ENCODE measurements at places on chromosomes 4 and X.

GRCh38 chrX:134692990-134693389 lies 34.7 kb upstream of the PLAC1 start:
- DNase-seq: no peak

GRCh38 chrX:7385131-7385530 lies 237.2 kb upstream of the PUDP start:
- no peak for DNase-seq

DNA sequence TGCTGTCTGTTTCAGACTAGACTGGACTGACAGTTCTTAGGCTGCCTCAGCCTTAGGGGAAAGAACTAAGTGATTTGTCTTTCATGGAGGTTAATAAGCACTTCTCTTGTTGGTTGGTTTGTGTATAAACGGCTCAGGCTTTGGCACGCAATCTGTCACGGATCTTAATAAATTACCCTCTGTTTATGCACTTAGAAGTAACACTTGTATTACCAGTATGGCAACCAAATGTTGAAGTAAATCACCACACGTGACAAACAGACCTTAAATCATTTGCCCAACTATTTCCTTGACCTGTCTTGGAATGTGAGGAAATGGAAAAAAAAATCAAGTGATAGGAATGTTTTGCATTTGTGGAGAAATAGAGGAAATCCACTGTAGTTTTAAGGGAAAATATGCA lies 69.9 kb downstream of the TEX13A start:
- DNase-seq: no peak

DNA sequence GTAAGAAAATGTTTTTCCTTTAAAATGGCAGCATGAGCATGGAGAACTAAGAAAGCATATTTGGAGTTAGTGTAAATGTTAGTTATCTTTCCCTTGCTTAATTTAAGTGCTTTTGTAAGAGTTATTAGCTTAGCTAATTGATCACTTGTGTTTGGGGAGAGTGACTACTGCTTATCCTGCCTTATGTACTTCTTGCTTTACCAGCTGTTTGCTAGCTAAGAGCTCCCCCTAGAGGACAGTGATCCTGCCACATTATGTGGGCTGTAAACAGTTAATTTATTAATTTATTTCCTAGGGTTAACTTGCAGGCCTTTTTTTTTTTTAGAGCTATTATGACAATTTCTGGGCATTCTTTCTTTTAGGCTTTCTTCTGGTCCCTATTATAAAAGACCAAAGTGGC lies 435.8 kb downstream of the MAGEB5 start:
- DNase-seq: no peak

DNA sequence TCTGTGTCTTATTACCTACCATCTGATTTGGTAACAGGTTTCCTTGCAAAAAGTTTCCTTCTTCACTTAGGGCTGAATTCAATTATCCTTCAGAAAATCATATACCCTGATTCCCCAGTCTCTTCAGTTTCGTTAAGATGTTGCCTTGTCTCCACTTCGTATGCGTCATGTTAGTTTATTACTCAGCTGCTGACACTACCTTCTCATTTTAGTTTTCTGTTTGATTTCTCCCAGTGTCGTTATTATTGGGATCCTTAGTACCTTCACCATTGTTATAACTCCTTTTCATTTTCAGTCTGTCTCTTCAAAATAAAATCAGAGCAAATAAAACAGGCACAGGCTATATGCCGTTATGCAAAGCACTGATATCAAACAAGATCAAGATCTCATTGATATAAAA lies 87.5 kb upstream of the RBPJ start:
- no peak for DNase-seq

GRCh38 chr4:73435984-73436383 lies at the start of gene AFP:
TSS of gene AFP (plus strand) at chr4:73436221. CDS start at chr4:73436263, 42 bp downstream.
- DNase-seq: no peak

DNA sequence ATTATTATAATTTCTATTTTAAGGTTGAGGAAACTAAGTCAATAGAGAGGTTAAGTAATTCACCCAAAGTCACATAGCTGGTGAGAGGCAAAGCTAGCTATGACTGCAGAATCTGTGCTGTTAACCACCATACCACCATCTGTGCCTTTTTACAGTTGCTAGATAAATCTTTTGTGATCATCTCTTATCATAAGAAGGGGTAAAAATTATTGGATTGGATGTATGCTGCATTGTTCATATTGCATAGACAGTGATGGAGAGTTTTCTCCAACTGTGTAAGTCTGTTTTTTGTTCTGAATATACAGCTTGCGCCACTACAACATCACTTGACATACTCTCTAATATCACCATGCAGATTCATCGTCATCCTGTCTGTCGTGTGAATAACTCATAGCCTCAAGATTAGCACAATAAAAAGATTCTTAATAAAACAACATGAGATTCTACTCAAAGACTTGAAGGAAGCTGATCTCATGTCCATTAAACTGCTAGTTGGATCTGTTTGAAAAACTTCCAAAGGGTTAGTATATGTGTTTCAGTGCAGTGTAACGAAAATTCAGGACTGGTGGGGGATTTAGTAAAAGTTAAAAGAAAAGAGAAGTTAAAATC lies 495.9 kb downstream of the SPRY1 start:
- no peak for DNase-seq

DNA sequence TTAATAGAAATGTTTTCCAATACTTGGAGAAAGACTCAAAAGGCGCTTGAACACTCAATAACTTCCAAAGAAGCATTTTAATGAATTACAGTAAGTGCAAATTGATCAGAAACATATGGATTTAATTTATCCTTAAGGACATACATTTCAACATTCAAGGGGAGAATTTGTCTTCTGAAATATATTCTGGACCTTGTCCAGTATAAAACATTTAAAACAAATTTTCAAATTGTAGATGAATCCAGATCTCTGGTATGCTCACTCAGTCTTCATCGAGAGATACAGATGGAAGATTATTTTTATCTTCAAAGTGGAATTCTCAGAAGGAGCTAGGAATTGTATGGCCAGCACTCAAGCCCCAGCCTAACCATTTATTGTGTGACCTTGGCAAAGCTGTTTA lies 310.4 kb downstream of the ZNF674 start:
- no peak for DNase-seq

DNA sequence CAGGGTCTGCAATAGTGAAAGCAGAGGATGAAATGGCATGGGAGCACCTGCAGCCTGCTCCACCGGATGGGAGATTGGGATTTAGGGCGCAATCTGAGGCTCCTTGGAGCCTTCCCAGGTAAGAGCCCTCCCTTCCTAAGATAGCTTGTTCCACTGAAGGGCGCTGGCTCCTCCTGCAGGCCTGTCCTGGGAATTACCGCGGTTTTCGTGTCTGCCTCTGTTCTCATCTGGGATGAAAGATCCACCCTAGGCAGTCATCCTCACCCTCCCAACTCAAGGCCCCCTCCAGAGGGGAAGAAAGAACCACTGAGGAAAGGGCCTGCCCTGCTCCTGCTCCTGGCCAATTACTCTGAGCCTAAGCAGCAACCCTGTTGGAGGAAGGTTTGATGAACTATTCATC lies 547.5 kb downstream of the SMARCA1 start:
- DNase-seq: no peak

- DNase-seq: no peak
These were observed 292.0 kb downstream of the CCSER1 start for GRCh38 chr4:90419124-90419711.

GRCh38 chr4:143558286-143558685 lies 44.8 kb downstream of the SMARCA5 start:
- no peak for DNase-seq

- DNase-seq: no peak
These were observed 696 bp downstream of the SCRG1 start for GRCh38 chr4:173398220-173398619.

DNA sequence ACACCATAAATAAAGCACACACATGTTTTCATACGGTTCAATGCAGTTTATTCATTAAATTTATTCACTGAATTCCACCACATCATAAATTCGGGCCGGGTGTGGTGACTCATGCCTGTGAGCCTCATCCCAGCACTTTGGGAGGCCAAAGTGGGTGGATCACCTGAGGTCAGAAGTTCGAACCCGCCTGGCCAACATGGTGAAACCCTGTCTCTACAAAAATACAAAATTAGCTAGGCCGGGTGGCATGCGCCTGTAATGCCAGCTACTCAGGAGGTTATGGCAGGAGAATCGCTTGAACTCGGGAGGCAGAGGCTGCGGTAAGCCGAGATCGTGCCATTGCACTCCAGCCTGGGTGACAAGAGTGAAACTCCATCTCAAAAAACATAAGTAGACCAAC lies 131.6 kb downstream of the PDS5A start:
- DNase-seq: no peak

All from stimulated activated CD4-positive, alpha-beta T cell treated with anti-CD3 and anti-CD28 coated beads, Interleukin-4, amount 100 ng/mL, for 4 hours (primary cell).